AML-193 (cell line): ENCODE measurements at places on chromosomes 1 and 21.

GRCh38 chr1:230851291-230851691, 17.0 kb downstream of the C1orf198 start:
- DNase-seq: no peak

- DNase-seq: no peak
Observed at GRCh38 chr1:74971982-74972381, 162.2 kb upstream of the LHX8 start.

- no peak for DNase-seq
Observed at GRCh38 chr1:93713341-93713740, 31.7 kb upstream of the BCAR3 start.

- no peak for DNase-seq
Observed at GRCh38 chr1:233635765-233636502, 22.0 kb downstream of the KCNK1 start.

DNA sequence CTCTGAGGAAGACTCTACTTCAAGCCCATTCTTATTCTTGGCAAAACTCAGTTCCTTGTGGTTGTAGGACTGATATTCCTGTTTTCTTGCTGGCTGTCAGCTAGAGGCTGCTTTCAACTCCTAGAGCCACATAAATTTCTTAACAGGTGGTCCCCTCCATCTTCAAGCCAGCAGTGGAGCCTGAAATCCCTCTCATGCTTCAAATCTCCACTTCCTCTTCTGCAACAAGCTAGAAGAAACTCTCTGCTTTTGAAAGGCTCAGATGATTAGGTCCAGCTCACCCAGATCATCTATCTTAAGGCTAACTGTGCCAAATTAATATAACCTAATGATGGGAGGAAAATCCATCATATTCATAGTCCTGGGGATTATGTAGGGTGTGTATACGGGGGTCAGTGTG, 43.2 kb upstream of the CD34 start:
- no peak for DNase-seq

- peak; percentile 67 for DNase-seq
Observed at GRCh38 chr1:231036416-231036815, 3.6 kb downstream of the FAM89A start.

GRCh38 chr21:46001821-46002681, 20.5 kb downstream of the COL6A1 start:
- DNase-seq: no peak

GRCh38 chr1:33165209-33165608, 16.6 kb downstream of the TRIM62 start:
- DNase-seq: no peak

- no peak for DNase-seq
Observed at GRCh38 chr1:57208741-57209302, 215.0 kb downstream of the DAB1 start.

GRCh38 chr1:170704256-170704655, 40.3 kb downstream of the PRRX1 start:
- no peak for DNase-seq

DNA sequence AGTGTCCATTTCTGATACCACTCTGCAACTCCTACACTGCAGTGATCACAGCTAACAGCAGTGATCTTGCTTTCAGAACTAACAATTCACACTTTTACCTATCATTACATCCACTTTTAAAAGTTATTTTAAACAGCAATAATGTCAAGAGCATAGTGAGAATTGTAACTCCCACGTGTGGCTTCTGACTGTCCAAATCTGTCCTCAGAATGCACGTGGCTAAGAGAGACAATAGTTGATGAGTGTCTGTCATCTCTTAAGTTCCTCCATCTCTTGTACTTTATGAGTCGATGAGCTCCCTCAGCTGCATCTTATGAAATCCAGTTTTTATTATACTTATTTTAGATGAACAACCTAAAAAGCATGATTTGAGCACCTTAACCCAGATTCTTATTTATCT, 16.5 kb upstream of the CFHR5 start:
- no peak for DNase-seq

- DNase-seq: no peak
Observed at GRCh38 chr1:33163621-33164519, 18.0 kb downstream of the TRIM62 start.

- no peak for DNase-seq
Observed at GRCh38 chr1:1421907-1422464, 910 bp upstream of the ANKRD65 start.

DNA sequence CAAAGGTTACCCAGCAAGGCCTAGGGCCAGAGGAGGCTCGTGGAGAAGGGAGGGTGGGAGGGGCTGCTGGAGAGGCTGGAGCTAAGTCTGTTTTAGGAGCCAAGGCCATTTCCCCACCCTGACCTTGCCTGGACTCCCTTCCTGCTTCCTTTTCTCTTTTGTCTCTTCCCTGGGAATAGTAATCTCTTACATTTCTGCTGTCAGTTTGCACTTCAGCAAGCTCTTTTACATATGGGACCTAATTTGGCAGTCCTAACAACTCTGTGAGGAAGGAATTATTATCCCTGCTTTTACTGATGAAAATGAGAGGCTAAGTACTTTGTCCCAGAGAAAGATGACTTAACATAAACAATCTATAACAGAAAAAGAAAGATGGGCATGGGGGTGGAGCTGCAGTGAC, 13.8 kb downstream of the OPTC start:
- no peak for DNase-seq

DNA sequence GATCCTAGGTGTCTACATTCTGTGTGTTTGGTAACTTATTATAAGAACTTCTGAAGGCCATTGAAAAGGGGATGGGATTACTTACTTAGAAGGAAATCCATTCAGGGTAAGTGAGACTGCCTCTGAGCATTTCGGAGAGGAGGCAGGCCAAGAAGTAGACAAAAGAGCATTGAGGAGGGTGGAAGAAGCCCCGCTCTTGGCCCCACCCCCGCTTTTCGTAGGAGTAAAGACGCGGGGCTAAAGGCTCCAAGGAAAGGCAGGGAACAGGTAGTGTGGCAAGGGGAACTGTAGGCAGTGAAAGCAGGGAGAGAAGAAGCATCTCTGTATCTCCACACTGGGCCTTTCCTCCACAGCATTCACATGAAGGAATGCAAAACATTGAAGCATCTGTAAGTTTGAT, 51.8 kb upstream of the GRIK1 start:
- DNase-seq: no peak

DNA sequence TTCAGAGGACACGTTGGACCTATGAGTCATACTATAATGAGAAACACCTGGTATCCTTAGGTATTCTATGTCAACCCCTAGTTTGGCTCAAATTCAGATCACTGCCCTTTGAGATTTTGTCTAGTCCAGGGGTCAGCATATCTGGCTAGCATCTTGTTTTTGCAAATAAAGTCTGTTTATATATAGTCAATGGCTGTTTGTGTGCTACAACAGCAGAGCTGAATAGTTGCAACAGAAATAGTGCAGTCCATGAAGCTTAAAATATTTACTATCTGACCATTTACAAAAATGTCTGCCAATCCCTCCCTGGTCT, 48.5 kb upstream of the EDEM3 start:
- no peak for DNase-seq

DNA sequence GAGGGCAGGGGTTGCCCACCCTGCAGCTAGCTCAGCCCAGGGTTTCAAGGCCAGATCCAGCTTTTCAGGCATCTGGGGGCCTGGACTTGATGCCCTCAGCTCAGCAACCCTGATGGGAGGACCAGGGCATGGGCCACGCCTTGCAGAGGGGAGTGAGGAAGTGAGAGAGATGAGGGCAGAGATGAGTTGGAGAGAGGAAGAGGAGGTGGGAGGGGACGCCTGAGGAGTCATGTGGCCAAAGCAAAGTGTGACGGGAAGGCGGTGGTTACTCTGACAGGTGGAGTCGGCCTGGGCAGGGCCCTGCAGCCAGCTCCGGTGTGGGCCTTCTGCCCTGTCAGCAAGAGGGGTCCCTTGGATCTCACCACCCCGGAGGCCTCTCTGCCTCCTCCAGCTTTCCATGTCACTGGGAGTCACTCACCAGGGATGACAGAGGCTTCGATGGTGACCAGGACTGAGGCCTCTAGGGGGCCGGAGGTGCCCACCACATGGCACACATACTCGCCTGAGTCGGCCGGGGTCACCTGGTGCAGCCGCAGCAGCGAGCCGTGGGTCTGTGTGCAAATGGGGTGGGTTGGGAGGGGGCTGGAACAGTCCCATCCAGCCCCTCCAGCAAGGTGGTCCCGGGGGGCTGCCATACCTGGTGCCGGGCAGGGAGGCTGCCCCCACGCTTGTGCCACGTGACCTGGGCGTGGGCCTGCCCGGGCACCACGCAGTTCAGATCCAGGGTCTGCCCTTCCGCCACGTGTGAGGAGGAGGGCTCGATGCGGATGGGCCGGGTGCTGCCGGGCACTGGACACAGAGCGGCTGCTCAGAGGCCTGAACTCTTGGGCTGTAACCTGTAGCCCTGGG, 40.4 kb downstream of the LDLRAD2 start:
- no peak for DNase-seq

- DNase-seq: peak; percentile 55
Observed at GRCh38 chr1:203361945-203362719, 11.2 kb upstream of the FMOD start.

DNA sequence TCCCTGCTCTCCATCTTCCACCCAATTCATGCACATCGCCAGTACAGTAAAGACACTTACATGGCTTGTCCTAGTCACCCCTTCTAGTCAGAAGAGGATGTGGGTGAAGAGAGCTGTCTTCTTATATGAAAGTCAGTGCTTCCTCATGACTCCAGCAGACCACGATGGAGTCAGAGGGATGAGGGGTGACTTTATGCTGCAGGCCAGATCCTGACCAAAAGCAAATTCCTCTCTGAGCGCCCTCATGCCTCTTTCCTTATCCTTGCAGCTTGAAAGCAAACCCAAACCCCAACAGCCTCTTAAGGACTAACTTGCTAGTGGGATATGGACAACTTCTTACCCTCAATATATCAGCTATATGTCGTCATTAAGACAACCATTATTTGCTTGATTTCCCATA, 348.2 kb upstream of the DUSP10 start:
- DNase-seq: no peak

GRCh38 chr21:43304206-43304605, 122.7 kb downstream of the SIK1 start:
- DNase-seq: no peak

DNA sequence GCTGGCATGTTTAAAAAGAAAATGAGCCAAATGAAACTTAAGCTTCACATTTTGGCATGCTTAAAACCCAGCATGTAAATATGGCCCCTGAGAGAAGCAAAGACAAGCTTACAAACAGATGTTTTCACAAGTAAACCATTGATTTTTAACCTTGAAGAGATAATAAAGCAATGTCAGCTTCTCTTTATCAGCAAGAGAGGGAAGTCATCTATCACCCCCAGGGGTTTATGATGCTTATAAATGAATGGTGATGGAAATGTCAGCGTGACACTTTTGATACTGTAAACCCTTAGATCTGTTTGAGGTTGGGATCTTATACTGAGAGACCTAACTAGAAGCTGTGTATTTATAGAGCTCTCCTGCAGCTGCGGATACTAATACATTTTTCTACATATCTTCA, 471.3 kb downstream of the PLA2G4A start:
- DNase-seq: no peak

DNA sequence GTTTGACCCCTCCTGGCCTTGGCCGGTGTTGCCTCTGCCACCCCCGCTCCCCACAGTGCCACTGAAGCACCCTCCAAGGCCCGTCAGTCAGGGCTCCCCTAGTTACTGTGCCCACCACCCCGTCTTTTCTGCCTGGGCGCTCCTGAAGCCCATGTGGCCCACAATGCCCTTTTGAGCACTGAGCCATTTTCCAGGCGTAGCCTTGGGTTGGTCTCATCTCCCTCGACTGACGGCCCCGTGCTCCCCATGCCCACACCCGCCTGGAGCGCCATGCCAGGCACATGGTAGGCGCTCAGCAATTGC, 107.9 kb downstream of the WDR4 start:
- DNase-seq: no peak

GRCh38 chr21:38358098-38358497, 101.3 kb downstream of the KCNJ15 start:
- DNase-seq: no peak

GRCh38 chr1:100440075-100440809, 87.9 kb downstream of the CDC14A start:
- no peak for DNase-seq

- DNase-seq: no peak
Observed at GRCh38 chr21:42706765-42707164, 53.3 kb downstream of the PDE9A start.

DNA sequence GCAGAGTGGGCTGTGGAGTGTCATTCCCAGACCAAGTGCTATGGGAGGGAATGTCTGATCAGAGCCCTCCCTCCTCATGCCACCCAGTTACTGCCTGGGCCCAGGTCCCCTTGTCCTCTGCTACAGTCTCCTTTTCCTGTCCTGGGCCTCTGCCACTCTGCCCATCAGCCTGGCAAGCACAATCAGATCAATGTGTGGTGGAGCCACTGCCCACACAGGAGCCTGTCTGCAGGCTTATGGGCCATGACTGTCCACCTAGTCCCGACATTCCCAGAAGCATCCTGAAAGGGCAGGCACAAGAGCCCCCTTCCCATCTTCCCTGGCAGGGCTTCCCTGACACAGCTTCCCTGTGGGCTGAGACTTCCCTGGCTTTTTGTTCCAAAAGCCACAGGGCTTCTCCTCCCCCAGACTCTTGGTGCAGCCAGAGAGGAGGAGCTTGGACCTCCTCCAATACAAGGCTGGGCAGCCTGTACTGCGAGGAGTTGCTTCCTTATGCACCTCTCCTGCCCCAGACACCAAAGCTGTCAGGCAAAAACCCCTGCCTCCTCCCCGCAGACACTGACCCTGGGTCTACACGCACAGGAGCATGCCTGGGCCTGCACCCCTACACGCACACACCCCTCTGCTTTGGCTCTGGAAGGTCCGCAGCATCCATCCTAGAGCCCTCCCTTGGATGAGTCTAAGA, 29.2 kb upstream of the CNTN2 start:
- peak; percentile 3 for DNase-seq

DNA sequence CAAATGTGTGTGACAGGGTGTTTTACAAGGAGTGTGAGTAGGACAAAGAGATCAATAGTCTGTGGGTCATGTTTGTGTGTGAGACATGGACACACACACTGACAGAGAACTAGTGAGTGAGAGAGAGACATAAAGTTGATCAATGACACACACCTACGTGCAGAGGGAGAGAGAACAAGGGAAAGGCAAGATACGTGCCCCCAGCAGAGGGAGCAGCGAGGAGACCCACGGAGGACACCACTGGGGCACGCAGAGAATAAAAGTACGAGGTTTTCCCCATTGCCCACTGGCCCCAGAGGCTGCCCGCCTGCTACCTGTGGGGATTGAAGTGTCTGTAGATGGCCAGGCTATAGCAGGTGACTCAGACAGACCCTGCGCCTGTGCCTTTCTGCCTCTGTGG, 130.2 kb upstream of the CSF3R start:
- DNase-seq: no peak

GRCh38 chr1:247089616-247090375, 11.2 kb upstream of the ZNF670 start:
- no peak for DNase-seq

- DNase-seq: peak; percentile 80
Observed at GRCh38 chr1:243748706-243749283, 101.2 kb downstream of the AKT3 start.

GRCh38 chr1:248787430-248787829, 31.9 kb upstream of the LYPD8 start:
- DNase-seq: no peak

DNA sequence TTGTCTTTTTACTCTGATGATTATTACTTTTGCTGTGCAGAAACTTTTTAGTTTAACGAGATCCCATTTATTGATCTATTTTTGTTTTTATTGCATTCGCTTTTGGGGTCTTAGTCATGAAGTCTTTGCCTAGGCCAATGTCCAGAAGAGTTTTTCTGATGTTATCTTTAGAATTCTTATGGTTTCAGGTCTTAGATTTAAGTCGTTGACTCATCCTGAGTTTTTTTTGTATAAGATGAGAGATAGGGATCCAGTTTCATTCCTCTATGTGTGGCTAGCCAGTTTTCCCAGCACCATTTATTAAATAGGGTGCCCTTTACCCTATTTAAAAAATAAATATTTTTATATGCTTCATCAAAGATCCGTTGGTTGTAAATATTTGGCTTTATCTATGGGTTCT, 13.2 kb downstream of the MAN1C1 start:
- DNase-seq: no peak
